ENCODE measurements at places on chromosomes 3 and 15.

GRCh38 chr3:133137042-133137996 lies 99.1 kb downstream of the TMEM108 start:
- no peak for DNase-seq

DNA sequence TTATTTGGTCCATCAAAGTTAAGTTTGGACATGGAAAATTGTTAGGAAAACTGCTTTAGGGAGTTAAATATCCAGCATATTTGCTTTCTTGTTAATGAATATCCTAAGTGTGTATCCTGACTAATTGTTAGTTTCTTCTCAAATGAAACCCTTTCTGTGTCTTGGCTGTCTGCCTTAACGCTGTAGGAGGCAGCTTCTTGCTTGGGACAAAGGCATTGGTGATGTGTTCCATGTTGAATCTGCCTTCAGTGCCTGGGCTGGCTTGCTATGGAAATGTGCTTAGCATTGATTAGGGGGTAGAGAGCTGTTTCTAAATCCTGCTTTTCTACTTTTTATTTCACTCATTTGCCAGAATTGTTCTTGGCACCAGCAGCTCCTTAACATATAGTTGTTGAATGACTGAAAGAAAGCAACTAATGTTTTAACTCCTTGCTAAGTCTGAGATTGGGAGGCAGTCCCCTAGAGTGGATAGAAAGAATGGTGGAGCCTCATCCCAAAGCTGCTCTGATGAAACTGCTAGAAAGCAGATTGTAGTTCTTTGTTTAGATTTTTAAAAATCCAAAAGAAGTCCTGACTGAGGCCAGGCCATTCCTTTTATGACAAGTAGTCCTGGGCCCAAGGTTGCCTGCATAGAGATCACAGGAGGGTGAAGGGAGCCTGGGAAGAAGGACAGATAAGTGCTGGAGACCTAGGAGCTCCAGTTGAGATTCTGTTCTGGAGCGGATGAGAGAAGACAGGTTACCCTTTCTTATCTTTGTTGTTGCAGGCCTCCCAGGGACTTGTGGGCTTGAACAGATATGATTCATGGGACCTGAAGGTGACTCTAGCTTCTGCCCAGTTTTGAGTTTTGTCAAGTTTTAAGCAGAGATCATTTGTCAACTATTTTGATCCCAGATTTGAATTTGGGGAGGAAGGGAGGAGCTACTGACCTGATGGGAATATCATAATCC lies 39.3 kb downstream of the OXNAD1 start:
- DNase-seq = no peak

DNA sequence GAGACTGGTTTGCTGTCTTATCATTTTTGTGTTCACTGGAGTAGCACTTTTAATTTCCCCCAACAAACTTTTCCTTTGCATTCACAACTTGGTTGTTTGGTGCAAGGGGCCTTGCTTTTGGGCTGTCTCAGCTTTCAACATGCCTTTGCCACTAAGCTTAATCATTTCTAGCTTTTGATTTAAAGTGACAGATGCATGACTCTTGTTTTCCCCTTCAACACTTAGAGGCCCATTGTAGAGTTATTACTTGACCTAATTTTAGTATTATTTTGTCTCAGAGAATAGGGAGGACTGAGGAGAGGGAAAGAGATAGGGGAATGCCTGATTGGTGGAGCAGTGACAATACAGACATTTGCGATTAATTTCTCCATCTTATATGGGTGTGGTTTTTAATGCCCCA lies 340.1 kb upstream of the MANF start:
- DNase-seq = no peak

GRCh38 chr3:15284121-15284889 lies 48.1 kb downstream of the SH3BP5 start:
- no peak for DNase-seq

GRCh38 chr3:72082776-72083462 lies 298.0 kb upstream of the PROK2 start:
- no peak for DNase-seq

GRCh38 chr3:23002151-23002550 lies 201.0 kb upstream of the UBE2E2 start:
- DNase-seq = no peak

DNA sequence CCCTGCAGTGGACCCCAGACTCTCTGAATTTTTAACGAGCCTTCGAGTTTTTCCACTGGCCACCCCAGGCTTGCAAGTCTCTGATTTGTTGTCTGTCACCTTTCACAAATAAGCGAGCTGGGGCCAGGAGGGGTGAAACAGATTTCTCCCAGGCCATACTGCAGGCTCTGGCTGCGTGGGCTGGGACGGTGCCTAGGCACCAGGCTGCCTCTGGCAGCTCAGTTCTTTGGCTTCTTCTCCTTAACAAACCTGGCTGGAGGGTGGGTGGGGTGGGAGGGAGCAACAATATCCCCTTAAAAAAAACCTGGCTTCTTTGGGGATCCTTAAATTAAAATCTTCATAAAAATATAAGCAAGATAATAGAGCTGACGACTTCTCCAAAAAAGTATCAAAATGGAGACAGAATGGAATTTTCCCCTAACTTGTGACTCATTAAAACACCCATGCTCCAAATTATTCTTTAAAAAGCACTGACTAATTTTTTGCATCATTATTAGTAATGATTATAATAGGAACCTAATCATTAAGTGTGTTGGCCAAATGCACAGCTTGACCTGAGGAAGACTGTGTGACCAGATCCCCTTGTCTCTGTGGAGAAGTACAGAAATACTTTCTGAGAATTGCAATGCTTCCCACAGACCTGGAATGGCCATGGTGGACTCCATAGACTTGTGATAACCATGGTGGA lies 84.1 kb downstream of the SNRK start:
- DNase-seq = no peak

DNA sequence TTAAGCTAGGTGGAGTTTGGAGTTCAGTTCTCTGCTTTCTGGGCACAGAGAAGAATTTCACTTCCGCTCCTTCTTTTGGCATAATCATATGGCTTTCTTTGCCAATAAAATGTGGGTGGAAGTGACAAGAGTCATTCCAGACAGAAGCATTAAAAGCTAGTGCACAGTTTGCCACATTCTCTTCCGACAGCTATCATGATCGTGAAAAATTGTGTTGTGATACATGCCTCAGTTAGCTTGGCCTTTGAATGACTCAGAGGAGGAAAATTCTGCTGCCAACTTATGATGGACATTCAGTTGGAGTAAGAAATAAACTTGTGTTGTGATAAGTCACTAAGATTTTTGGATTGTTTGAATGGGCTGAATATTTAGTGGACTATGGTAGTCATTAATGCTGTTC lies 291.7 kb upstream of the SATB1 start:
- DNase-seq = no peak

DNA sequence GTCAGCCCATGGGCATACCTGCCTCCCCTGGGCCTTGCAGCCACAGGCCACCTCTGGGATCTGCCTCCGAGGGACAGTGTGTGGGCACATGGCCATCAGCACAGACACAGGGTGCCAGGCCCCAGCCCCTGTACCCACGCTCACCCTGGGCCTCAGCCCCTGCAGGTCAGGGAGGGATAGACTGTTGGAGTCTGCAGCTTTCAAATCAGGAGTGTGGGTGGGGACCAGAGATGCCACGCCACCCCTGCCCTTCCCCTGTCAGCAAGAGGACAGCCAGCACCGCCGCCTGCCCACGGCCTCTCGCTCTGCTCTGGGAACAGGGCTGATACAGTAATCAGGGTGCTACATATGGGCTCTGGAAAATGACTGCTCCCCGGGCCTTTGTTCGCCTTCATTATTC lies 72.7 kb downstream of the DNAJB8 start:
- no peak for DNase-seq

- DNase-seq = no peak
Observed at GRCh38 chr15:61011576-61012336, 217.3 kb downstream of the RORA start.

GRCh38 chr3:65562447-65562846 lies 476.3 kb downstream of the MAGI1 start:
- DNase-seq = no peak

DNA sequence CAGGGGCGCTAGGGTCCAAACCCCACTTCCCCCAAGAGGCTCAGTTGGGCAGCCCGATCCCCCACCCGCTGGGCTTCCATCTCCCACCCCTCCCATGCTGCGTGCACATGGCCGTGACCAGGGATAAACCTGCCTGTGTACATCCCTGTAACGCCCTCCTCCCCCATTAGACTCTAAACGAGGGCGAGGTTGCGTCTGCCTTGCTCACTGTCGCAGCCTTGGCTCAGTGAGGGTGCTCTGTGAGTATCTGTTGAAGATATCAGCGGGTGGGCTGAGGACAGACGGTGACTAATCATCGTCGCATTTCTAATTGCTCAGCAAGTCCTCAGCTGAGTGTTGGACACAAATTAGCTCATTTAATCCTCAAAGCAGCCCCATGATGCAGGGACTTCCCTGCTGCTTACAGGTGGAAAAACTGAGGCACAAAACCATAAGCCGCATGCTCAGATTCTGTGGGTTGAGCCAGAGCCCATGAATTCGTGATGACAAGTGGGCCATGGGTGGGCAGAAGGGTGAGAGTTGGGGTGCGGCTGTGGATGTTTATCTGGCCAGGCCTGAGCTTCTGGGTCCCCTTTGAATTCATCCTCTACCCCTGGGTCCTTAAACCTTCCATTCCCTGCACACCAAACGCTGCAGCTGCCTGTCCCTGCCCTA lies 26.0 kb downstream of the FBLN2 start:
- no peak for DNase-seq

- no peak for DNase-seq
Observed at GRCh38 chr3:10289077-10289476, 3.7 kb downstream of the GHRL start.

All from Calu3 (cell line).